Activated CD8-positive, alpha-beta T cell treated with anti-CD3 and anti-CD28 coated beads, Interleukin-2, amount 10 ng/mL, durations not matched to agents 7 days and 5 days (primary cell): ENCODE measurements at places on chromosomes 5 and 9. TPM values are rescaled to one million over a fixed set of nuclear protein-coding genes. Genes with fewer than 3 reads are reported as not detected.

- H3K4me1 ChIP-seq = peaks cover 15% of the 10 kb centered on the region
- H3K36me3 ChIP-seq = peaks cover 66% of the 10 kb centered on the region
- no peaks in the 10 kb centered on the region for H3K27me3 ChIP-seq
- no peak overlapping the region for H3K27ac ChIP-seq
Measured at GRCh38 chr9:137749511-137749910, 128.1 kb upstream of the CACNA1B start.

- no peak for DNase-seq
- no peaks in the 10 kb centered on the region for H3K27me3 ChIP-seq
- H3K4me3 ChIP-seq = no peak overlapping the region
- no peaks in the 10 kb centered on the region for H3K4me1 ChIP-seq
- H3K36me3 ChIP-seq = peaks cover 3% of the 10 kb centered on the region
Measured at GRCh38 chr9:65404232-65405006, 119.4 kb upstream of the FOXD4L5 start.

GRCh38 chr5:168481330-168481788 is 4.9 kb upstream of the RARS1 start:
- no peaks in the 10 kb centered on the region for H3K36me3 ChIP-seq
- peaks cover 28% of the 10 kb centered on the region for H3K4me1 ChIP-seq
- no peak overlapping the region for H3K27ac ChIP-seq
- H3K27me3 ChIP-seq = peaks cover 2% of the 10 kb centered on the region

The IL6ST gene
- total RNA-seq = 37.3 TPM

The CTXN3 gene
- total RNA-seq = not detected

- no peak for DNase-seq
- no peak overlapping the region for H3K4me3 ChIP-seq
- H3K27ac ChIP-seq = no peak overlapping the region
- no peaks in the 10 kb centered on the region for H3K36me3 ChIP-seq
- peaks cover 31% of the 10 kb centered on the region for H3K27me3 ChIP-seq
- no peaks in the 10 kb centered on the region for H3K4me1 ChIP-seq
Measured at GRCh38 chr9:34948451-34948850, 9.6 kb upstream of the PHF24 start.

- no peaks in the 10 kb centered on the region for H3K36me3 ChIP-seq
- DNase-seq = no peak
- no peak overlapping the region for H3K27ac ChIP-seq
- H3K4me1 ChIP-seq = no peaks in the 10 kb centered on the region
Measured at GRCh38 chr5:39486361-39486760, 61.6 kb upstream of the DAB2 start.

- DNase-seq = no peak
- H3K4me3 ChIP-seq = no peak overlapping the region
- H3K4me1 ChIP-seq = no peaks in the 10 kb centered on the region
- no peaks in the 10 kb centered on the region for H3K27me3 ChIP-seq
- H3K27ac ChIP-seq = no peak overlapping the region
Measured at GRCh38 chr9:23290973-23291372, 535.1 kb downstream of the ELAVL2 start.

DNA sequence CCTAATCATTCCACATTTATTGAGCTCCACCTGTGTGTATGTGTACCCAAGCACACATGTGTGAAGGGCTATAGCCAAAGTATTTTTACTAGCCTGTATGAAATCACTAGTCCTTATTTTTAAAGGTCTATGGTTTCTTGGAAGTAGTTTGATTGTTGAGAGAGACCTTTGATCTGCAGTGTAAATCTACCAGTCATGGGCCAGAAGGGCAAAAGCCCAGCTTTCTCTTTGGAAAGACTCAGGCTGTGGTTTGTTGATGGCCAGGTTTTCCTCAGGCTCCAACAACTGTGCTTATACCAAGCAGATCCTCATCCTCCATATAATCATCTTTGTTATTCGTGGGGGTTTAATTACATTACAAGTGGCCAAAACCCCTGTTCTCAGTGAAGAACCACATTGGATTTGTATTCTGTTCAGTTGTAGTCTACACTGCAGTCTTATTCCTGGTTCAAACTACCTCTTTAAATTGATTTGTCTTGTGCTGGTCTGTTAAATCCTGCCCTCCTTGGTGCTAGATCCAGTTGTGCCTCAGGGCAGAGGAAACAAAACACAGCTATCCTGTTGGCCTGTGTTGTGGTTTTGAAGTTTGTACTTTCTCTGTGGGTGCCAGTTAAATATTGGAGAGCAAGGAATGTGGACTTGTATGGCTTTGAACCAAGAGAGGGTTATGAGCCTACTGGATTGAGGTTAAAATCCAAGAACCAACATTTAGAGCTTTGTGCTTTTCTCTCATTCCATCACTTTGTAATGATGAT is 13.3 kb downstream of the CDC26 start:
- no peak for DNase-seq
- H3K27ac ChIP-seq = no peak overlapping the region
- peaks cover 2% of the 10 kb centered on the region for H3K4me1 ChIP-seq
- H3K4me3 ChIP-seq = no peak overlapping the region
- peaks cover 23% of the 10 kb centered on the region for H3K36me3 ChIP-seq
